ENCODE measurements at places on chromosomes 2 and 18.

DNA sequence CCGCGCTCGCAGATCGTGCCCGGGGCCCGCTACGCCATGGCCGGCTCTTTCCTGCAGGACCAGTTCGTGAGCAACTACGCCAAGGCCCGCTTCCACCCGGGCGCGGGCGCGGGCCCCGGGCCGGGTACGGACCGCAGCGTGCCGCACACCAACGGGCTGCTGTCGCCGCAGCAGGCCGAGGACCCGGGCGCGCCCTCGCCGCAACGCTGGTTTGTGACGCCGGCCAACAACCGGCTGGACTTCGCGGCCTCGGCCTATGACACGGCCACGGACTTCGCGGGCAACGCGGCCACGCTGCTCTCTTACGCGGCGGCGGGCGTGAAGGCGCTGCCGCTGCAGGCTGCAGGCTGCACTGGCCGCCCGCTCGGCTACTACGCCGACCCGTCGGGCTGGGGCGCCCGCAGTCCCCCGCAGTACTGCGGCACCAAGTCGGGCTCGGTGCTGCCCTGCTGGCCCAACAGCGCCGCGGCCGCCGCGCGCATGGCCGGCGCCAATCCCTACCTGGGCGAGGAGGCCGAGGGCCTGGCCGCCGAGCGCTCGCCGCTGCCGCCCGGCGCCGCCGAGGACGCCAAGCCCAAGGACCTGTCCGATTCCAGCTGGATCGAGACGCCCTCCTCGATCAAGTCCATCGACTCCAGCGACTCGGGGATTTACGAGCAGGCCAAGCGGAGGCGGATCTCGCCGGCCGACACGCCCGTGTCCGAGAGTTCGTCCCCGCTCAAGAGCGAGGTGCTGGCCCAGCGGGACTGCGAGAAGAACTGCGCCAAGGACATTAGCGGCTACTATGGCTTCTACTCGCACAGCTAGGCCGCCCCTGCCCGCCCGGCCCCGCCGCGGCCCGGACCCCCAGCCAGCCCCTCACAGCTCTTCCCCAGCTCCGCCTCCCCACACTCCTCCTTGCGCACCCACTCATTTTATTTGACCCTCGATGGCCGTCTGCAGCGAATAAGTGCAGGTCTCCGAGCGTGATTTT, 7.6 kb downstream of the TBR1 start:
- DNase-seq = no peak

- DNase-seq = no peak
Measured at GRCh38 chr2:193695367-193695766, 1500.6 kb upstream of the TMEFF2 start.

DNA sequence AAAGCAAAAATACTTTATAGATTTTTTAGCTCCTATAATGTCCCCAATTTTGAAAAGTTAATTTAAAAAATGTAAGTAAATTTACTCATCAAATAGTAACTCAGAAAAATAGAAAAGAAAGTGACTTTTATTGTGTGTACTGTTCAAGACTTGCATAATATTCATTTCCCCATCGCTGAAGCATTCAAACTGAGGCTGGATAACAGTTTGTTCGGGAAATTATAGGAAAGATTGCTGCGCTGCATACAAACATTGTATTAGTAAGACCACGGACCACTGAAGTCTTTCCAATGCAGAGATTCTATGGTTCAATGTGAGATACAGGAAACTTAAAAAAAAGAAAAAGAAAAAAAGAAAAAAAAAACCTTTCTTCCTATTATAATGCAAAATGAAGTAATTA, 10.4 kb downstream of the STK17B start:
- no peak for DNase-seq

- no peak for DNase-seq
Measured at GRCh38 chr2:23283-23682, 23.0 kb downstream of the FAM110C start.

DNA sequence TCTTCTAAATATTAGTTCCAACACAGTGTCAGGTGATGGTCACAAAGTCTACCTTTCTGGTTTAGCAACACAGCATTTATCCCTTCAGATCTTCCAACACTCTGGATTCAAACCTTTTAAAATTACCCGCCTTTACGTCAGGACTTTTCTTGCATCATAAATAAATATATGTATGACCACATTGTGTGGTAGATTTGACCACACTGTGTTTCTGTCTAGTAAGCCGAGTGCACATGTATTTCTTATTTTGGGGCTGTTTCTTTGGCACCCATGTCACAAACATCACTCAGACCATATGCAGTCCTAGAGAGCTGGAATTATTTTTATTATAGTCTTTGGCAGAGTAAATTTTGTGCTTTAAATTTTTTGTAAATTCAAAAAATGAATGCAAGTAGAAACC, 172.1 kb downstream of the ANKRD44 start:
- DNase-seq = no peak

- DNase-seq = no peak
Measured at GRCh38 chr18:50627594-50628532, 68.0 kb downstream of the MAPK4 start.

DNA sequence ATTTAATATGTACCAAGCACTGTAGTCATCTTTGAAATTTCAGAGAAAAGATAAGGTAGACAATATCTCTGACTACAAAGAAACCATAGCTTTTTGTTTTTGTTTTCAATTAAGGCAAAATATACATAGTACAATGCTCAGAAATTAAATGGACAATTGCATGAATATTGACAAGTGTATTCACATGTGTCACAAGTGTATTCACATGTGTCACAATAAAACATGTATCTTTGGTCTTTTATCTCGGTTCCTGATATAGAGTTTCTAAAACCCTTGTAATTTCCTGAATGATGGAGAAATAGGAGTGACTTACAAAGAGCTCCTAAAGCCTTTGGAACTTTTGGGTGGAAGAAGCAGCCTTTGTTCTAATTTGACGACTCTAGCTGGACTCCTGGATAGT, 756.4 kb downstream of the EPHA4 start:
- no peak for DNase-seq

- DNase-seq = no peak
Measured at GRCh38 chr2:180478883-180479282, 471.8 kb upstream of the CWC22 start.

GRCh38 chr2:26401739-26402541, at the start of gene DRC1:
TSS of gene DRC1 (plus strand) at chr2:26401920. CDS start at chr2:26401990, 70 bp downstream.
- no peak for DNase-seq

- DNase-seq = no peak
Measured at GRCh38 chr2:54382601-54383000, 73.5 kb upstream of the SPTBN1 start.

DNA sequence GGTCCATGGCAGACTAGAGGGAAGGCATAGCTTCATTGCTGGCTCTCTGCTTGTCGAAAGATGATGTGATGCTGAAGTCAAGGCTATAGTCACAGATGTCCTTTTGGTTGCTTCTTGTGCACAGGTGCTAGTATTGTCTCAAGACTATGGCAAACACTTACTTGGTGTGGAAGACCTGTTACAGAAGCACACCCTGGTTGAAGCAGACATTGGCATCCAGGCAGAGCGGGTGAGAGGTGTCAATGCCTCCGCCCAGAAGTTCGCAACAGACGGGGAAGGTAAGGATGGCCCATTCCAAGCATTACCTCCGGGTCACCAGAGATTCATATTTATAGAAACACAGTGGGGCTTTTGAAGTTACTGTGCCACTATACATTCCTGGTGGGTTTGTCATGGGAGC, 95.5 kb upstream of the EML6 start:
- DNase-seq = no peak

- DNase-seq = no peak
Measured at GRCh38 chr2:191215666-191216065, 29.5 kb upstream of the MYO1B start.

DNA sequence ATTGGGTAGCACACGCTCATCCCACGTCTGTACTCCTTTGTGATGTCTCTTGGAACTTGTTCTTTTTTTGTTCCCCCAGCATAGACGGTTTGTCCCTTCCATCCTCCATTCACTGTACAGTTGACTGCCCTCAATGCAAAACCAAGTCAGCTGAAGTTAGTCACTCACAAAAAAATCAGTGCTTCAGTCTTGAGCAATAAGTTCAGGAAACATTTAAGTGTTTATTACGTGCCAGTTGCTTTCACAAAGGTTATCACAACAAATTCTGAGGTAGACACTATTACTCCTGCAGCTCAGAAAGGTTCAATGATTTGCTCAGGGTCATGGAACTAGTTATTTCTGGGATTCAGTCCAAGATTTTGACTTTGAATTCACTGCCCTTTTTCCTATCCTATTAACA, 102.2 kb downstream of the PDE1A start:
- no peak for DNase-seq

DNA sequence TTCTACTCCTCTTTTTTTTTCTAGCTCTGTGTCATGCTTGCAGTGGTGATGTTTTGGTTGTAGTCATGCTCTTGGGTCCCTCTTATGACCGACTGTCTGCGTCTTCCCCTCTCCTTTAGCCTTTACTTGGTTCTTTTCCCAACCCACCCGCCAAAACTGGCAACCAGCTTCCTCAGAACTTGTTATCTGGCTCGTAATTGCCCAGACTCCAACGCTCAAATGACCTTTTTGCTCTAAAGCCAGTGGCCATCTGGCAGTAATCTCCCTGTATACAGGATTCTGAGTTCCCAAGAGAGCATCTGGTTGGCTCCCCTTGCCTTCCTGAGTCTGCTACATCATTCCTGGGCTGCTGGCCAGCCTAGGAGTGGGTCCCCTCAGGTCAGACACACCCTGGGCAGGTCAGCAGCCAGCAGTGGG, 147.2 kb downstream of the MGAT5 start:
- no peak for DNase-seq

DNA sequence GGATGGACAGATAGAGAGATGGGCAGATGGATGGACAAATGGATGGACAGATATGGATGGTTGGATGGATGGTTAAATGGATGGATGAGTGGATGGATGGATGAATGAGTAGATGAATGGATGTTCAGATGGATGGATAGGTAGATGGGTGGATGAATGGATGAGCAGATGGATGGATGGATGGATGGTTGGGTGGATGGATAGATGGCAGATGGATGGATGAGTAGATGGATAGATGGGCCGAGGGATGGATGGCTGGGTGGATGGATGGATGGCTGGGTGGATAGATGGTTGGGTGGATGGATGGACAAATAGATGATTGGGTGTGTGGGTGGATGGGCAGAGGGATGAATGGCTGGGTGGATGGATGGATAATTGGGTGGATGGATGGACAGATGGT, 98.9 kb upstream of the OTOS start:
- no peak for DNase-seq

DNA sequence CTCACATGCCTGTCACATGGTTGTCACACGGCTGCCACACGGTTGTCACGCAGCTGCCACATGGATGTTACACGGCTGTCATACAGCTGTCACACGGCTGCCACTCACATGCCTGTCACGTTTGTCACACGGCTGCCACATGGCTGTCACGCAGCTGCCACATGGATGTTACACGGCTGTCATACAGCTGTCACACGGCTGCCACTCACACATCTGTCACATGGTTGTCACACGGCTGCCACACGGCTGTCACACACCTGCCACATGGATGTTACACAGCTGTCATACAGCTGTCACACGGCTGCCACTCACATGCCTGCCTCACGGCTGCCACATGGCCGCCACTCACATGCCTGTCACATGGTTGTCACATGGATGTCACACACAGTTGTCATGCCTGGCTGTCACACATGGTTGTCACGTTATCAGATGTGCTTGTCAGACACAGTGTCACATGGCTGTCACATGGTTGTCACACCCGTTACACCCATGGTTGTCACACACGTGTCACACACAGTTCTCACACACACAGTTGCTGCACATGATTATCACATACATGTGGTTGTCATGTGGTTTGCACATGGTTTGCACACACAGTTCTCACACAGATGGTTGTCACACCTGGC, 19.4 kb downstream of the KCNG2 start:
- no peak for DNase-seq

DNA sequence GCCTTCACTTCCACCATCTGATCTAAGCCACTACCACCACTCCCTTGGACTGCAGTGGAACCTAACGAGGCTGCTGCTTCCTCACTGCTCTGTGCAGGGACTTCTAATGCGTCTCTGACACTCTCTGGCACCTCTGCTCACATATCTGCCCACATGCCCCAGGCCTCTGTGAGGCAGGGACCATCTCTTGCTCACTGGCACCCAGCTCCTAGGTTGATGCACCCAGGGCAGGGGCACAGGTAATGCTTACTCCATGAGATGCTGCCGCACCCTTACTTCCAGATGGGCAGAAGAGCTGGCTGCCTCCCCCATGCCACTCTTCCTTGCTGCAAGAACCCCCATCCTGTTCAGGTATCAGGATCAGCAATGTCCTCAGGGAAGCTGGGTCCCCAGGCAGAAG, 294.0 kb upstream of the HS6ST1 start:
- no peak for DNase-seq

GRCh38 chr2:58207189-58207588, 33.9 kb downstream of the FANCL start:
- DNase-seq = no peak

GRCh38 chr2:145184741-145185651, 665.1 kb upstream of the ZEB2 start:
- no peak for DNase-seq

- no peak for DNase-seq
Measured at GRCh38 chr2:179059026-179059700, 9.2 kb upstream of the CCDC141 start.

DNA sequence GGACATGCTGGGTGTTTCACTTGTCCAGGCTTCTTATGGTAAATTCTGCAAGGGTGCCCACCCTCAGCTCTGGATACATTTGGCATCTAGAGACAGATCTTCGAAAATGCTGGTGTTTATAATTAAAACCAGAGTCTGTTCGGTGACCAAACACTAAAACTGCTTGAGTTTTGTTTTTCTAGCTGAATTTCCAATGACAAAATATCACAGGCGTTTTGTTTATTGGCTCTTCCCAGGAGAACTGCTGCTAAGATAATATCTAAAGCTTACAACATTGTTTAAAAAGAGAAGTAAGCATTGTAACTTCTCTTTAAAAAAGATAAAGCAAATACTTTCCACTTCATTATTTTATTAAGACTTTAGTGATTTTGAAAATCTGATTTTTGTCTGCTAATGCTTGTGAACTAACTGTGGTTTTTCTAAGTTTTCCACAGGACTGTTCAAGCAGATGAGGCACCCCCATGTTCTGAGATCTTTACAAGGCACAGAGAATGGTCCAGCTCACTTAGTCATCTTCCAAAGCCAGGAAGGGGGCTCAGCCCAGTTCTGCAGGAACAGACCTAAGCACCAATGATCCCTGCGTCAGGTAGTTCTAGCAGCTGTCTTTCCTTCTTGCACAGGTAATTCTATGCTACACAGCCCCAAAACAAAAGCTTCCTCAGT, 94.8 kb upstream of the LTBP1 start:
- no peak for DNase-seq

DNA sequence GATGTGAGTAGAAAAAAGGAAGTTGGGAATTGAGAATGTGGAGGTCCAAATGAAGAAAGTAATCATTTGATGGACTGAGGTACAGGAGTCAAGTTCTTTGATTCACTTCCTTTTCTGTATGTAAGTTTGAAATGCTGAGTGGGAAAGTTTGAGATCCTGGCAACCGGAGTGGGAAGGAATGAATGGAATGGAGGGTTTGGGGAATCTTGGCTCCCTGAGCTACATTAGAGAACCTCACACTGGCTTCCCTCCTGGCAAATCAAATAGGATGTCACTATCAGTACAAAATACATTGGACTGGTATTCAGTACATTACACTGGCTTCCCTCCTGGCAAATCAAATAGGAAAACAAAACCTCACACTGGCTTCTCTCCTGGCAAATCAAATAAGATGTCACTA, 9.8 kb upstream of the RNF138 start:
- DNase-seq = no peak
